ENCODE measurements at places on chromosomes 11 and 22.

DNA sequence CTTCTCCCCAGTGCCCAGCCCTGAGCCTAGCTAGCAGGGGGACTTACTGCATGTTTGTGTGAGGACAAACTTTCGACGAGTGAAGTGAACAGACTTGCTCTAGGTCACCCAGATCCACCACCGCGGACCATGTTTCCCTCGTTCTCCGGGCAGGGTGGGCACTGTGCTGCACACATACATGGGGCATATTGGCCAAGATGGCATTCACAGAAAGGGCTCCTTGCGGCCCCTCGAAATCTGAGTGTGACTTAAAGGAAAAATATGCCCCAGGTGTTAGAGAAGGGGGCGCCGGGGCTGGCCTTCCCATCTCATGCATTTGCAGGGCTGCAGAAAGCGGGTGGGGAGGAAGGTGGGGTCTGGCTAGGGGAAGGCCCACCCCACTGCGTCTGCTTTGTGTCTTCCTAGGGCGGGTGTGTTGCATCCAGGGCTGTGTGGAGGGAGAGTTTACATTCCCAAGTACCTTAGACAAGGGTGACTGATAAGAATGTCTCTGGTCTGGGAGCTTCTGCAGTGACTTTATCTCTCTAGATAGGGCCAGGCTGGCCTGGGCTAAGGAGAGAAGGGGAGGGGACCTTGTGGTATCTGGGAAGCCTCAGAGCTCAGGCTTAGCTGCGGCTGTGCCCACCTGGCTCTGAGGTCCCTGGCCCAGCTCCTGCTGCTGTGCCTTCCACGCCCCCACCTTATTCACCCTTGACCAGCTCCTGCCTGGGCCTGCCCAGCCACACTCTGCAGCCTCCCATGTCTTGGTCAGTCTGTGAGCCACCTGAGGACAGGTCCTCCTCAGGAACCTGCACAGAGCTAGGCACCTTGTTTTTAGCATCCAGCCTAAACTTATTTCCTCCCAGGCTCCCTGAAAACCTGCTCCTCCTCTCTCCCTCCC is 45.8 kb downstream of the LRRC32 start:
- no peak for DNase-seq

GRCh38 chr11:90699791-90700400 is 477.0 kb upstream of the CHORDC1 start:
- DNase-seq, result no peak

- no peak for DNase-seq
These were observed 7.0 kb downstream of the MARK2 start for GRCh38 chr11:63845911-63846310.

DNA sequence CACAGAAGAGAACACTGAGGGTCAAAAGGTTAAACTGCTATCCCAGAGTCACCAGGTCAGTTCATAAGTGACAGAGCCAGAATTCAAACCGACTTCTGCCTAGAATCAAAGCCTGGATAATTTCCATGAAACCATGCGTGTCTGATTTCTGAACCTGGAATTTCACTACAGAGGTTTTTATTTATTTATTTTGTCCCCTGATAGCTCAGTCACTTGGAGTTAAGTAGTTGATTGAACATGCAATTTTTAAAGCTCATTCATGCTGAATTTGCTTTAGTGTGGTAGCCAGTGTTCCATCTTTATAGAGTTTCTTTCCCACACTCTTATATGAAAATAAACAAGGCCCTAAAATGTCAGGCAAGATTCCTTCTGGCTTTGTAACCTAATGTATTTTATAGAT is 93.2 kb downstream of the NAV2 start:
- peak; percentile 10 for DNase-seq

GRCh38 chr11:130131961-130132850 is 27.4 kb upstream of the ST14 start:
- peak; percentile 66 for DNase-seq

- peak; percentile 48 for DNase-seq
These were observed 1.1 kb downstream of the EXT2 start for GRCh38 chr11:44096360-44097185.

GRCh38 chr11:62542750-62543567 is 3.6 kb downstream of the AHNAK start:
- peak; percentile 89 for DNase-seq

GRCh38 chr11:105696000-105696399 is 86.1 kb downstream of the GRIA4 start:
- DNase-seq, result no peak

- DNase-seq, result no peak
These were observed 3.3 kb downstream of the BLID start for GRCh38 chr11:122112470-122113365.

GRCh38 chr22:49727881-49728569 is 99.6 kb downstream of the BRD1 start:
- DNase-seq, result no peak

DNA sequence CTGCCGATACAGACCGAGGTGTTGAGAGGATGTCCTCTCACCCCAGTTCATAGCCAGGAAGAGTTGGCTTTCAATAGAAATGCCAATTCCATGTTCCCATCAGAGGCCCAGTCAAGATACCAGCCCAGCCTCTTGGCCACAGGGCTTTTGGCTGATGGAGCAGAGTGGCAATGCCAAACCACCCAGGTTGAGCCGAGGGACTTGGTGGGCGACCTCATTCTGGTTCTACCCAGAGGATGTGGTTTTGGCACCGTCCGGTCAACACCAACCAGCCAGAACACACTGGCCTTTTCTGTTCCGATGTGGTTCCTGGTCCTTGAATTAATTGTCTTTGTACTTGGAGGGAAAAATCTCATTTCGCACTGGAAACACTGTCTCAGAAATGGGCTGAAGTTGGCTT is 60.5 kb downstream of the COMMD9 start:
- no peak for DNase-seq

DNA sequence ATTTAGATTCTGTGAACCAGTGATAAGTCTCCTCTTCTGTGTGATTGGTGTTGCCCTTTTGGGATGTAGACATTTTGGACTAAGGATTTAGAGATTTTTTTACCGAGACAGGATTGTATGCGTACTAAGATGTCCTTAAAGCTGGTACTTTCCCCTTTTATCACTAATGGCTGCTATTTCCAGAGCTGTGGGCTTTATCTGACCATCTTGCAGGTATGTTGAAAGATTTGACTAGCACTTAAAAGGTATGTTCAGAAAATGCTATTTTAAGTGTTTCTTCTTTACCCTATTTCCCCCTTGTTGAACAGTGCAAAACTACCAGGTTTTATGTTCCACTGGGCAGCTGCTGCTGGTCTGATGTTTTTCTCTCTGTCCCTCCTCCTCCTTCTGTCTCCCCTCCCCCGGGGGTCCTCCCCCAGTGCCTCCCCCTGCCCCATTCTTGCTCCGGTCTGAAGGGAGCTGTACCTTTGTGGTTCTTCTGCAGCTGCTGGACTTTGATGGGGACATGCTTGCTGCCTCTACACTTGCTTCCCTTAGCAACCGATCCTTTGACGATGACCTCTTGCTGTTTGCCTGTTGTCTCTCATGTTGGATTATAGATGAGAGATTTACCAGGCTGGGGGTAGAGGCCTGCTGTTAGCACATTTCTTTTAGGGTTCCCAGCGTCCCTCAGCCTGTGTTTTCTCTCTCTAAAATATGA is 59.6 kb downstream of the ZNRF3 start:
- DNase-seq, result no peak

DNA sequence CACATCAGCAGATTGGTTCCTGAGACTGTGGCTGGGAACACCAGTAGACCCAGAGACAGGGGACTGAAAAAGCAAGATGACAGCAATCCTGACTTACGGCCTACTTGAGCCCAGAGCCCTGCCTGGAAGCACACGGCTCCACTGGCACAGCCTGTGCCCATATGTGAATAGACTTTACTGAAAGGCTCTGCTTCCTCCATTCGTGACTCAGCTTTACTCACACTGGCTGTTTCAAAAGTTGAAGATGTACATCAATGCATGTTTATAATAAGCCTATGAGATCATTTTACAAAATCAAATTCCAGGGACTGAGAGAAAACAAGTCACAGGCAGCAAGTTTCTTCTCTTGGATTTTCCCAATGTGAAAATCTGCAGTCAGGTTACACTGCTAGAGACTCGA is 134.6 kb upstream of the TEAD1 start:
- DNase-seq, result peak; percentile 96

DNA sequence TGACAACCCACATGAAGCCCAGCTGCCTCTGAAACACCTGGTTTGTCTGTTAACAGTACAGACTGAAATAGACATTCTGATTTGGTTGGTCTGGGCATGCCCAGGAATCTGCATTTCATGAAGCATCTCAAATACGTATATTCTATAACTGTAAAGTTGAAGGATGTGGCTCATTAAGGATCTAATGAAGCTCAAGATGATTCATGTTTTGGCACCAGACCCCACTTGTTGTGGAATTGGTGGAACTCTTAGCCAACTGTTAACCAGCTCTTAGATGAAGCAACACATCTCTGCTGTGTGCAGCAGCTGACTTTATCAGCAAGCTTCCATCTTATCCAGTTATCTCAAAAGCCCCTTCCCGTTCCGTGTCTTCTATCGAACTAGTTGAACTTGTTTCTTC is 232.2 kb downstream of the INSC start:
- DNase-seq, result no peak

GRCh38 chr11:1303126-1303821 is 6.2 kb downstream of the TOLLIP start:
- DNase-seq, result no peak

DNA sequence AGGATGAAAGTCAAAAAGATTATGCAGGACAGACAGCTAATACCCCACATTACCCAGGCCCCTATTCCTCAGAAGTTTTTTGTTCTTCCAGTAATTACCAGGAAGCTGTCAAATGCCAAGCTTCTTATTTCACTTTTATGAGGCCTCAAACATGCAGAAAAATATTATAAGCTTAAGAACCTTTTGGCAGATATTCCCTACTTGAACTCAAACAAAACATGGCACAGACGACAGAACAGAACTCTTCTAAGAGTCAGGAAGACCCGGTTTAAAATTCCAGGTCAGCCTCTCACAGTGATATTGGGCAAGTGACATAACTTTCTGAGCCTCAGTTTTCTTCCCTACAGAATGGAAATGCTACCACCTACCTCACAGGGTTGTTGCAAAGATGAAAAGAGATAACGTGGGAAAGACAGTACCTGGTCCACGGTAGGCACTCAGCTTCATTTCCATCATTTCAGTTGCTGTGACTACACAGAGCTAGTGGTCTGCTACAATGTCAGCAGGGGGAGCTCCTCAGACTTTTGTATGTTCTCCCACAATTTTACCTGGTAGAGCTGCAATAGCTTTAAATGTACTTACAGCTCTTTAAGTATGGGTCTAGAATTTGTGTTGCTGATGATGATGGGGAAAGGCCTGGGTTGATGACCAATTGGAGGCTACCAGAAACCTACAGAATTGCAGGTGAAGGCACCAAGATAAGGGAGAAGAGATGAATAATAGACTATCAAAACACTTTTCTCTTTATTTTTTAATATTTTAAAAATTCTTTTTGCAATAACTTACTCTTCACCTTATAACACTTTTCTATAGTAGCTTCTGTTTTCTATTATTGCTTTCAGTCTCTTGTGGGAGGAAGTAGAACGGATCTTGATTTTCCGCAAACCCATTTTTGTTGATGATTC is 98.3 kb upstream of the CHRM4 start:
- DNase-seq, result peak; percentile 50

- no peak for DNase-seq
These were observed 28.1 kb downstream of the COMMD9 start for GRCh38 chr11:36261094-36261493.

- DNase-seq, result no peak
These were observed 773 bp downstream of the MIAT start for GRCh38 chr22:26658161-26658560.

GRCh38 chr22:37887584-37888378 is 18.3 kb upstream of the MICALL1 start:
- peak; percentile 89 for DNase-seq

DNA sequence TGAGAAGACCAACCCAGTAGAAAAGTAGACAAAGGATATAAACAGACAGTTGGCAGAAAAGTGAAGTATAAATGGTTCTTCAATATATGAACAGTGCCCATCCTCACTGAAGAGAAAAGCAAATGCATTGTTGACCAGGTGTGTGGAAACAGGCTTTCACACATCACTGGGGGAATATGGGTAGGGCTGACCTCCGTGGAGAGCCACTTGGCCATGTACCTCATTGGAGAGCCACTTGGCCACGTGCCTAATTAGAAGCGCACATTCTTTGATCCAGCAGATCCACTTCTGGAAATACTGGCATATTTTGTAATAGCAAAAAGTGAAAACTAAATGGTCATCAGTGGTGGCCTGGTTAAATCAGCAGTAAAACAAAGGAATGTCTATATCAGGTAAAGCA is 43.2 kb downstream of the PPP6R3 start:
- no peak for DNase-seq

DNA sequence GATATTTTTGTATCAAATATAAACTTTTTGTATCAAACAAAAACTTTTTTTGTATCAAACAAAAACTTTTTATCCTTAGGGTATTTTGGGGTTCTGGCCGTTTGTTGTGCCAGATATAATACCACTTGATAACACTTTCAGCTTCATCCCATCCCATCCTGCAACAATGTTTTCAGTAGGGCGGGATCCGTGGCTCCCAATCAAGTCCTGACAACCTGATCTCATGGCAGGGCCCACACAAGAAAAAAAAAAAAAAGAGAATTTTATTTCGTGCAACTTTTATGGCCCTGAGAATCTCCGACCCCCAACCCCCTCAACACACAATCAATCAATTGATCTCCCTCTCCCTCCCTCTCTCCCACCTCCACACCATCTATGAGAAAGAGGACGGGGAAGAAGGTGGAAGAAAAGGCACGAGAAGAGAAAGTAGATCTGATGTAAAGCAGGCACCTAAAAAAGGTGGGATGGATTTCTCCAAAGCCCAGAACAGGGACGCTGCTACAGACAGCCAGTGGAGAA is 4749.6 kb upstream of the OR11H1 start:
- no peak for DNase-seq

GRCh38 chr22:35761037-35761436 is 43.4 kb downstream of the APOL5 start:
- no peak for DNase-seq

- no peak for DNase-seq
These were observed 803.2 kb upstream of the CCDC90B start for GRCh38 chr11:84089072-84090057.

- no peak for DNase-seq
These were observed 5.6 kb downstream of the TEF start for GRCh38 chr22:41387341-41387740.

DNA sequence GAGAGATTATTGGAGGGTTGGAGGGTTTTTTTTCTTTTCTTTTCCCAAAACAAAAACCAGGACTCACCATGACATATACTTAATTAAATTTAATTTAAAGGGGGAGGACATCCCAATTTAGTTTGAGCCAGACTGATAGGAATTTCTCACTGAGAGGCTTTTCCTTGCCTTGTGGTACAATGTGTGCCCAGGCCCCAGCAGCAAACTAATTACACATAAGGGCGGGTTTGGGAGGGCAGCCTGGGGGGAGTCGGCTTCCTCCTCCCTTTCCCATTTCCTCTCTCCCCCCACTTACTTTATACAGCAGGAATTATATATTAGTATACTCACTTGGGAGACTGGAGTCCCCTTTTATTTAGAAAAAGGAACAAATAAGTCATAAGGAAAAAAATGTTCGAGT is 2.9 kb downstream of the TEAD1 start:
- peak; percentile 57 for DNase-seq

- peak; percentile 71 for DNase-seq
These were observed 26.9 kb downstream of the SIK3 start for GRCh38 chr11:117071344-117071787.
